Left renal pelvis (tissue), 4 donors: ENCODE measurements at places on chromosomes 7 and 10. TPM values are rescaled to one million over a fixed set of nuclear protein-coding genes. Genes with fewer than 3 reads are reported as not detected.

- DNase-seq = no peak
These were observed 16.9 kb downstream of the CAMK2G start for GRCh38 chr10:73857446-73857845.

DNA sequence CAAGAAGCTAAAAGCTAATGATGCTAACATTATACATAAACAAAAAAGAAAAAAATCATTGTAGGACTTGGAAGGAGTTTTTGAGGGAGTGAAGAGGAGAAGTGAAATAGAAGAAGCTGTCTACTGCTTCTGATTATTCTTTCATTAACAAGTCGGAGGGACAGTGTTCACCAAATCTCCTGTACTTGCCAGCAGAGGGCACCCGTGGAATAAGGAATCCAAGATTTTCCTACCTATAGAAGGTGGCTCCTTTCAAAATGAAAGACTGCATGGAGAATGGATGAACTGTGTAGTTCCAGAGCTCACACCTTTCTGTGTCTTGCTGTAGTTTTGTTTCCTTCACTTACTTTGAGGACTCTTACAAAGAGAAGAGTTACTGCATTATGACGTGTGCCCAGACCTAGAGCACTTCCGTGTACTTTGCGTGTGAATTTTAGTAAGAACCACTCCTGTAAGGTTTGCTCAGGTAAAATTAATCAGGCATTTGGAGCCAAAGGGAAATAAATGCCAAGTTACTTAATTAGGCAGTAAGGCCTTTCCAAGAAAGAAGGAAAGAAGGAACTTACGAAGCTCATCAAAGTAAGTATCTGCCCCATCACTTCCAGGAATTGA lies 145.1 kb downstream of the SEMA3D start:
- peak; percentile 56 for DNase-seq

DRGX gene
- 0.06 TPM for polyA plus RNA-seq

DNA sequence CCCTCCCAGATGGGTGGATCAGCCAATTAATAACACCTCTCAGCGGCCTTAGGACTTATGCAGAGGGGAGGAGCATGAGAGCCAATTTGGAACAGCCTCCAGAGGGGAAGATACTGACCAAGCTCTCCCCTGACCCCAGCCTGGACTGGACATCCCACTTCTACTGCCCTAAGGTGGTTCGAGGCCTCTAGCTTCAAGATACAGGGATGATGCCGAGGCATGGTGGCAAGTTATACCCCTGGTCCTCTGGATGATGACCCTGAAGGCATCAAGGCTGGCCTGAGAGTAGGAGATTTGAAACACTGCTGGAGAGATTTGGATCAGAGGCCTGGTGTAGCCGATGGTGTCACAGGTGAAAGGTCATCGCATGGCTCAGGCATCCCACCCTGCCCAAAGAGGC lies 3.2 kb downstream of the CDH23 start:
- DNase-seq = no peak

DNA sequence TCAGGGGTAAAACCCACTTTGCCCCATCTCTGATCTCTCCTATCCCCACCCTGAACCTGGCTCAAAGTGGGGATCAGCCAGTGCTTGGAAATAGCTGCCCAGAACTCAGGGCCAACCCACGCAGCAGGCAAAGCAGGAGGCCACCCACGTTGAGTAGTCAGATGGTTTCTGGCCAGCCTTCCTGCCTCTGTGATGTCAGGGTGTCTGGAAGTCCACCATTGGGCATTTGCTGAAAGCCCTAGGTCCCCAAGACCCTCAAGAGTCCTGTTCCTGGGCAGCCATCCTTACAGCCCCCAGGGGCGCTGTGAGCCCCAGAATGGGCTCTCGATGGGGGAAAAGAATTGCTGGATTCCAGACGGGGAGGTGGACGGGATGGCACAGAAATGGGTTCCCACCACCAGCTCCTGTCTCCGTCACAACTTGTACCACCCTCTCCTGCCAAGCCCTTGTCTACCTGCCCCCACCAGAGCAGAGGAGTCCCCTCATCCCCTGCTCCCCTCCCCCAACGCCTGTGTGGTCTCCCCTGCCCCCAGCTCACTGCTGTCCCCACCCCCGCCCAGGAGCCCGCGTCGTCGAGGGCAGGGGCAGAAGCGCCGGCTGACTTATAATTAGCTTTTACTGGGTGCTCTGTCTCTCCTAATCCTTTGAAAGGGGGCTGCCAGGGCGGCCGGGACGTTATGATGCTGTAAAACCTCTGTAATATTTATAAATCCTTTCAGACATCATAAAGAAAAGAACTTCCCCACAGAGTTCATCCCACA lies 3.9 kb downstream of the MYL10 start:
- no peak for DNase-seq

ITIH5 gene
- polyA plus RNA-seq = 19.9 TPM

SLC26A5 gene
- polyA plus RNA-seq = 0.18 TPM

DNA sequence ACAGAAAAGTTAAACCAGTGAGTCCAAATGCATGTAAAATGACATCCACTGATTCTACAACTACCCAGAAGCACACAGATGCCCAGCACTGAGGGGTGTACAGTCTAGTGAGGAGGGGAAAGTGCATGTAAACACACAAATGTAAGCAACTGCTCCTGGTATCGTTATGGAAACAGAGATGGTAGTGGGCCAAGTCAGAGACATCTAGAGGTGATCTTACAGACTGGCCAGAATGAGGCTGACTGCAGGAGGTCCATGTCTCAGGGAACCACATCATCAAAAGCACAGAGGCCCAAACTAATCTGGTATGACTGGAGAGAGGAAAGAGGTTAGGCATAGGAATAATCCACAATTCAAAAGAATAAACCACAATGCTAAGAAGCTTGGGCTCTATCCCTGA lies 176.5 kb downstream of the SRPK2 start:
- DNase-seq = no peak

GRCh38 chr10:71228875-71229675 lies 16.7 kb downstream of the UNC5B start:
- no peak for DNase-seq

DNA sequence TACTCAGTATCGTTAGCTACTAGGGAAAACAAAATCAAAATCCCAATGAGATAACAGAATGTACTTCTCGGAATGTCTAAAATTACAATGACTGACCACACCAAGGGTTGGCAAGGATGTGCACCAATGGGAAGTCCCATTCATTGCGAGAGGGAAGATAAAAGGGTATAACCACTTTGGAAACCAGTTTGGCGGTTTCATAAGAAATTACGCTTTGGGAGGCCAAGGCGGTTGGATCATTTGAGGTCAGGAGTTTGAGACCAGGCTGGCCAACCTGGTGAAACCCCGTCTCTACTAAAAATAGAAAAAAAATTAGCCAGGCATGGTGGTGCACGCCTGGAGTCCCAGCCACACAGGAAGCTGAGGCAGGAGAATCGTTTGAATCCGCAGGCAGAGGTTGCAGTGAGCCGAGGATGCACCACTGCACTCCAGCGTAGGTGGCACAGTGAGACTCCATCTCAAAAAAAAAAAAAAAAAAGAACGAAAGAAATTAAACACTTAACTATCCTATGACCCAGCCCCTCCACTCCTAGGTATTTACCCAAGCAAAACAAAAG lies 7.6 kb downstream of the HACD1 start:
- no peak for DNase-seq

GIMAP5 gene
- 3.2 TPM for polyA plus RNA-seq

- DNase-seq = no peak
These were observed 87.1 kb downstream of the HECW1 start for GRCh38 chr7:43199371-43200160.

SUV39H2 gene
- polyA plus RNA-seq = 21.5 TPM

GRCh38 chr10:114932945-114933344 lies 5.0 kb upstream of the TRUB1 start:
- DNase-seq = no peak

DNA sequence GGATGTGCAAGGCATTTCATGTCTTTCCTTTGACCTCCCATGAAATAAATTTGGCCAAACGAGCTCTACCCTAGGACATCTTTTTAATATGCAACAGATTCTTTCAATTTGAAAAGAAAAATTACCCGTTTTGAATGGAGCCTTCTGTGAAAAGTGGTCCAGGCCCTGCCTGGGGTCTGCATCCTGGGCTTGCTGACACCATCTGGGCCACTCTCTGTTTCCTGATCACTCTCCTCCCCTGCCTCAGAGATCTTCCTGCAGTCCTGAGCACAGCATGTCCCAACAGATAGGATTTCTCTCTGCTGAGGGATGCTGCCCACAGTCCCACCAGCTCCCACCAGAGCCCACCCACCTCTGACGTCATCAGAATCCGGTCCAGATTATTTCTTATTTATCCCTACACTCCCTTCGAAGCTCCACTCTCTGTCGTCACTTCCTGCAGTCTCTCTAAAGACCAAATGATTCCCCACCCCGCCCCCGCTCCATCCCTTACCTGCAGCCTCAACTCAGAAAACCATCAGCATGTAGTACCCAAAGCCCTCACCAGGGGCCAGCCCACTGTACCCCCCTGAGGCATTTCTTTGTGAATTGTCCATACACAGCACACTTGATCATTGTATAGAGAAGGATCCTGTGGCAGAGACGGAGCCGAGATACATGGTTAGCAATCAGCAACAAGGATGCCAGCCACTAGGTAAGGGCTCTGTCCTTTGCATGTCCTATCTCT lies 192.1 kb upstream of the MGMT start:
- no peak for DNase-seq

DNA sequence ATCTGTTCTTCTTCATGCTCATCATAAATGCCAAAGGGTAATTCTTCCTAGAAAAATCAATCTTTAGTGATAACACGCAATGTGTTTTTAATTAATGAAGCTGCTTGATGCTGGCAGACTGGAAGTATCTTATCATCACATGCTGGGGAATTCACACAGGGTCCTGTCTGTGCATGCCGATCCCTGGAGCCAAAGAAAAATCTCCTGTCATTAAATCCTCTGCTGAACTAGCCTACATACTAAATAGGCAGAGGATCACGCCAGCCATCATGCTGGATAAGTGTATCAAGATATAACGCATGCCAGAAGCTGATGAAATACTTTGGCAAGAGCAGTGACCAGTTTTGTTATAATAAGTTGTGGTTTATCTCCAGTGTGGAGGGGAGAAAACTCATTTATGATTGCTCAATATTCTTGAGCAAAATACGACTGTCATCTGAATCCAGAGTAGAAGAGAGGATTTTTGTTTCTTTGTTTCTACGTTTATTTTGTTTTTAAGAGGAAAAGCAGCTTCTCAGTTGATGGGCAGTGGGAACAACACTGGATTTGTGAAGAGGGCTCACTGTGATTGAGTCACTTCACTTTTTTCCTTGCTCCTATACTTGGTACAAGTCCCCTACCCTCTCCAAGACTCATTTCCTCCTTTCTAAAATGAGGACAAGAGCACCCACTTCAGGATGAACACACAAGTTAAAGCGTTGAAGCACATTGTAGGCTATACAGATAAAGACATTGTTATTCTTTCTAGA lies 649.1 kb downstream of the TNS3 start:
- no peak for DNase-seq

- no peak for DNase-seq
These were observed 6.0 kb upstream of the MNX1 start for GRCh38 chr7:157016352-157017041.

DNA sequence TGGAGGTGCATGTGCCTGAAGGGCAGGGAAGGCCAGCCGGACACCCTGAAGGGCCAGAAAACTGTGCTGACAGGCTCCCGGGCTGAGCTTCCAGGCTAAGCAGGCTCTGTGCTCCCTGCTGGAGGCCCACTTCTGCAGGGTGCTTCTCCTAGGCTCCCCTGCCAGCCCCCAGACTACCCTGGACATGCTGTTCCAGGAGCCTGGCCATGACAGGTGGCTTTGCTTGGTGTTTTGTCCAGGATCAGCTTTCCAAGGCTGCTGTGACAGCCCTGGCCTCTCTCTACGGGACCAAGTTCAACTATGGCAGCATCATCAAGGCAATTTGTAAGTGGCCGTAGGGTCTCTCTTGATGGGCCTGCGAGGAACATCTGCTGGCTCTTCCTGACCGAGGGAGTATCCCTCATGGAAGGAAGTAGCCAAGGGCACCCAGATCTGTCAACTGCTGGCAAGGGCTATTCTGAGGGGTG lies 5.3 kb downstream of the CPA1 start:
- no peak for DNase-seq

GRCh38 chr7:47622586-47622945 lies 40.7 kb upstream of the TNS3 start:
- DNase-seq = no peak

DNA sequence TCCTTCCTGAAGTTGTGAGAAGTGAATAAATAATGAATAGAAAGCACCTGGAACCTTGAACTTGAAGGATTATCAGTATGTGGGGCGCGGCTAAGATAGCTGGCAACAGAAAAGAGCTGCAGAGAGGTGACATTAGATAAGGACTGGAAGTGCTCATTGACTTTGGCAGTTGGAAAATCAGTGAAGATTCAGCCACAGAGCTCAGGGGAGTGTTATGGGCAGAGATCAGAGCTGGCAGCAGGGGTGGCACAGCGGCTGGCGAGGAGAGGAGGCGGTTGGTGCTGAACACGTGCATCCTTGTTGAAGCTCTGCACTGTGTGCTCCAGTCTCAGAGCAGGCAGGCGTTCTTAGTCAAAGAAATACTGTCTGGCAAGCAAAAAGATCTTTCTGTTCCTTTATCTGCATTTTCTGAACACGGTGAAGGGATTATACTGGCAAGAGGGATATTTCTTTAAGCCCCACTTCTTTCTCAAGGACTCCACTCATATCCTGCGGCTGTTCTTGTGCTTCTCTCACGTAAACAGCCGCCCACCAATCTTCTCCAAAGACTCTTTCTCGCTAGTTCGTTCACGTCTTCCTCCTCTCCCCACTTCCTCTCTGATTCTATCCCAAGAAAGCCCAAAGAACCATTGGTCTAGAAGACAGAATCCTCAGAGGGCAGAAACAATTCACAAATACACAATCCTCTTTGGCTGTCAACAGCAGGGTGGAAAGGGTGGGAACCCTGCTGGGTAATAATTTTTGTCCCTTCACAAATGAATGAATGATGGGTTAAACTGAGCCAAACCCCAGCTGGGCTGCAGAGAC lies 38.6 kb upstream of the ADD3 start:
- DNase-seq = no peak

GRCh38 chr7:118111347-118111746 lies 72.6 kb upstream of the LSM8 start:
- no peak for DNase-seq

DNA sequence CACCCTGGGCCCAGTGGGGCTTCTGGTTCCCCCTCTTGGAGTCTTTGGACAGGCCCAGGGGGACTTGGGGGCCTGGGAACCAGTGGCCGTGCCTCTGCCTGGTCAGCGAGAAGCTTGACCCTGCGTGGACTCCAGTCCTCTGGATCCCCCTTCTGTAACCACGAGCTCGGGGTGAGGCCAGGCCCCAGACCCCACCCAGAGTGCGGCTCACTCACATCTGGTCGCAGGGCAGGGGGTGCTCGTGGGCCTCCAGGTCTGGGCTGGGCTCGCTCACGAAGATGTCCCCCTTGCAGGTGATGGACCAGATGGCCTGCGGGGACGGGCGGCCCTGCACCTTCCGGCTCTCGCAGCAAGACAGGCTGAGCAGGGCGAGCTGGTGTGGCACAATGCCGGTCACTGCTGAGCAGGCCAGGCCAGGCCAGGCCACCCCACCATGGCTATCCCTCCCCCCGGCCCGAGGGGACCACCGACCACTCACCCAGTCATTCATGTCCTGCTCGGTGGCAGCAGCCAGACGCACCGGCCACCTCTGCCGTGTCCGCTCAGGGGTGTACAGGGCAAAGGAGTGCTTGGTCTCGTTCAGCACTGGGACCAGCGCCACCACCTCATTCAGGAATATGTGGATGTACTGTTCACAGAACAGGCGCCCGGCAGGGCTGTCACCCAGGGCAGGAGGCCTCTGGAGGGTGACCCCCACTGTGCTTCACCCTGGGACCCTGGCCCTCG lies 19.7 kb downstream of the BHLHA15 start:
- DNase-seq = no peak

- no peak for DNase-seq
These were observed 724.5 kb downstream of the LRMDA start for GRCh38 chr10:76155961-76156360.

LEP gene
- not detected for polyA plus RNA-seq
